ENCODE measurements at places on chromosomes 6 and 20. TPM values are rescaled to one million over a fixed set of nuclear protein-coding genes. Genes with fewer than 3 reads are reported as not detected.

The MYL9 gene
- 251 TPM for polyA plus RNA-seq

The HLA-DRA gene
- 58.4 TPM for polyA plus RNA-seq

The MEP1A gene
- not detected for polyA plus RNA-seq

GRCh38 chr6:169451065-169451838, 197.6 kb upstream of the THBS2 start:
- DNase-seq: no peak

GRCh38 chr6:84847390-84848160, 83.2 kb upstream of the TBX18 start:
- no peak for DNase-seq
